ENCODE measurements at places on chromosomes 4 and X.

- DNase-seq, result no peak
Measured at GRCh38 chr4:71415491-71415890, 76.7 kb downstream of the SLC4A4 start.

GRCh38 chr4:164572877-164573279 lies 181.1 kb upstream of the SMIM31 start:
- DNase-seq, result no peak

DNA sequence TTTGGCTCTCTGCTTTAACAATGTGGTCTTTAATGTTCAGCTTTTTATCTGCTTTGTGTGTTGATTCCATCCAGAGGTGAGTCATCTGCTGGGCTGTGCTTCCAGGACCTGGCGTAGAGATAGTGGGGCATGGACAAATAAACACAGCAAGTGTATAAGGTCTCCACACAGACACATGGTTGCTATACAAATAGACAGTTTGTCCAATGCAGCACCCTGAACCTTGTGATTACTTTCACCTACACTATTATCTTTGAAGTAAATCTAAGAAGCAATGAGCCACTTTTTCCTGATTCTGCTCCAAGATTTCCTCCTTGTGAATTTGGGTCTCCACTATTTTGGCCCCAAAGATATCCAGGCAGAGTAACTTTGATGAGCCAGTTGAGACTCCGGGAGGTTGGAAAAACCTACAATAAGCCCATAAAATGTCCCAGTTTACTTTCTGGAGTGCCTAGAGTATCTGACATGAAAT lies 12.1 kb downstream of the PPARGC1A start:
- no peak for DNase-seq

GRCh38 chr4:69757464-69757863 lies 3.0 kb downstream of the SULT1B1 start:
- DNase-seq, result no peak

GRCh38 chrX:43910012-43910411 lies 27.8 kb upstream of the MAOB start:
- DNase-seq, result no peak

DNA sequence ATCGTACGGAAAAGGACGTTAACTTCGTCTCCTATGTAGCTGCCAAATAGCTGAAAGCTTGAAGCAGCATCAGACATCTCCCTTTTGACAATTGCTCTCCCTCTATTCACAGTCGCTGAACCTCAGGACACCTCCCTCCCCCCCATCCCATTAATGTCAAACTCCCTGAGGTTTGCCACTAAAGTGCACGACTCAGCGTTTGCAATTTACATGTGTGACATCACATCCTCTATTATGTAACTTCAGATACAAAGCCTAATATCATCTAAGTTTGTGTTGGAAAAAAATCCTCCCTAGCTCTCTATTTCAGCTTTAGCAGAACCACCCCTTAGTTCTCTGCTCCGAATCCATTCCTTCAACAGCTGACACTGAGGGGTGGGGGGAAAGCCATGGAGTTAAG lies 5.5 kb upstream of the NR3C2 start:
- DNase-seq, result no peak

DNA sequence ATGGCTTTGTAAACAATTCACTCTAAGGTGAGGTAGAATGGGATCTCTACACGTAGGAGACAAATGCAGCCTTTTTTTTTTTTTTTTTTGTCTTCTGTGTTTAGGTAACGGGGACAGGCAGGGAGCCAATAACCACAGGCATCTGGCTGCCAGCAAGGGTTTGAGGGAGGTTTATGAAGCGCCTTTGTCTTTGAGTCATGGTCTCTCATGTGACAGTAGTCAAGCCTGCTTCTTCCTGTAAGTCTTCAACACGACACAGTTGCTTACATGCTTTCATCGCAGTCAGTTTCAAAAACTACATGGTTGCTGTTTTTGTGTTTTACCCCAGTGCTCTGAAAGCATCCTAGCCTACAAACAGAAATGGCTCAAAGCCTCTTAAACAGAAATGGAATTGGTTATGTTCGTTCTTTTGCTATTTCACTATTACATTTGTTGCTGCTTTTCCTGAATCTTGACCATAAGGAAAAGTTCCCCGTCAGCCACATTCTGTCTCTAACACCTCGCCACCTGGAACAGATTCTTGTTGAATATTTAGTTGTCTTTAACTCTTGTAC lies 127.8 kb upstream of the METTL14 start:
- DNase-seq, result no peak

- DNase-seq, result peak; percentile 77
Measured at GRCh38 chr4:41214136-41214824, at the start of gene APBB2. APBB2 (minus strand) TSS chr4:41214542; CDS start chr4:41033254, 181,288 bp downstream.

DNA sequence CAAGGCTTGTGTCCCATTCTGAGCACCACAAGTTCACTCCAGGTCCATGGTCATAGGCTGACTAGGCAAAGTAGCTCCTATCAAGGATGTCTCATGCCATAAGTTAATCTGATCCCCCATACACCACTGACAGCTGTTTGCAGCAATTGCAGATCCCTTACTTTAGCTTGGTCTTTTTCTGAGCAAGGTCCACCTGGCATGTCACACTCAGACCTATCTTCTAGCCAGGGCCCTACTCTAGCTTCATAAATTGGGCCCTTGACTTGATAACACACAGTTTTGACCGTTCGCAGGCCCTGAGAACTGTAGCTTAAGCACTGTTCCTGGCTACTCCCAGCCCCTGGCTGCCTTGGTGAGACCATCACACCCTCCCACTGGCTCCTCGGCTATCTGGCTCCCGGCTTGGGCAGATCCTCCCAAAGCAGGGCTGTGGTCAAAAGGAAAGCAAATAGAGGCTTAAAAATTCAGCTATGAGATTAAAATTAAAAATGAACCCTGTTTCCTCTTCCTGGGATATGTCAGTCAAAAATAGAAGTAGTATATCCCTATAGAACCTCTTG lies 427.4 kb downstream of the RAB28 start:
- no peak for DNase-seq

- DNase-seq, result no peak
Measured at GRCh38 chr4:2574863-2575262, 38.4 kb downstream of the FAM193A start.

- DNase-seq, result no peak
Measured at GRCh38 chr4:1421657-1422056, 15.4 kb upstream of the NKX1-1 start.

DNA sequence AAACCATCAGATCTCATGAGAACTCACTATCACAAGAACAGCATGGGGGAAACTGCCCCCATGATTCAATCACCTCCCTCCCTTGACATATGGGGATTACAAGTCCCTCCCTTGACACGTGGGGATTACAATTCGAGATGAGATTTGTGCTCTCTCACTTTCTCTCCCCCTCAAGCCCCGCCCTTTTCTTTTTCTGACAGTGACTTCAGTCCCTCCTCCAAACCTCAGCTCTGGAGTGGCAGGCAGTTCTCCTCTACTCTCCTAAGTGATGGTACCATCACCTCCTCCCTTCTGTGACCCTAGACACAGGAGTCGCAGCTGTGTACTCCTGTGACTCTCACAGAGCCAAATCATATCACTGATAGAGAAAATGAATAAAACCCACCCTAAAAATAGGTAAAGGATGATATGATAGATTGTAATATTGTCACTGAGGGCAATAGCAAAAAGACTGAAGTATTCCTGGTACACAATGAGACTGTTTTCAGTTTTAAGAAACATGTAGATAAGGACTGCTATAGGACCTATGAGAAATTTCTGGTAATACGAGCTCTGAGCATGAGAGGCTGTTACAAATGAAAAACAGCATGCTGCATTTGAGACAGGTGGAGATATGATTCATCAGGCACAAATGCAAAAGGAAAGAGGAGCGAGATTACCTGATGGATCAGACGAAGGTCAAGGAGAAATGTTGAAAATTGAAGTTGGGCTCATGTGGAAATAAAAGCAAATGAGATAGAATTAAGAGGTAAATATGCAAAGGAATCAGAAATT lies 101.2 kb upstream of the CBLL2 start:
- no peak for DNase-seq

GRCh38 chr4:159104694-159105414 lies 2.0 kb downstream of the RAPGEF2 start:
- DNase-seq, result no peak

- no peak for DNase-seq
Measured at GRCh38 chrX:48751343-48751742, 10.2 kb upstream of the GLOD5 start.

Measured in GM12892 (cell line).